MV-4-11 (cell line): ENCODE measurements at places on chromosomes 1 and 21.
A peak's percentile ranks its signal among the peaks of the same experiment; 100 is the strongest.

GRCh38 chr1:79599257-79599656, 592.7 kb upstream of the ADGRL4 start:
- no peak for DNase-seq

- DNase-seq: no peak
Observed at GRCh38 chr1:180225403-180225802, 4.7 kb upstream of the LHX4 start.

GRCh38 chr1:245345191-245345884, 190.6 kb downstream of the KIF26B start:
- DNase-seq: no peak

DNA sequence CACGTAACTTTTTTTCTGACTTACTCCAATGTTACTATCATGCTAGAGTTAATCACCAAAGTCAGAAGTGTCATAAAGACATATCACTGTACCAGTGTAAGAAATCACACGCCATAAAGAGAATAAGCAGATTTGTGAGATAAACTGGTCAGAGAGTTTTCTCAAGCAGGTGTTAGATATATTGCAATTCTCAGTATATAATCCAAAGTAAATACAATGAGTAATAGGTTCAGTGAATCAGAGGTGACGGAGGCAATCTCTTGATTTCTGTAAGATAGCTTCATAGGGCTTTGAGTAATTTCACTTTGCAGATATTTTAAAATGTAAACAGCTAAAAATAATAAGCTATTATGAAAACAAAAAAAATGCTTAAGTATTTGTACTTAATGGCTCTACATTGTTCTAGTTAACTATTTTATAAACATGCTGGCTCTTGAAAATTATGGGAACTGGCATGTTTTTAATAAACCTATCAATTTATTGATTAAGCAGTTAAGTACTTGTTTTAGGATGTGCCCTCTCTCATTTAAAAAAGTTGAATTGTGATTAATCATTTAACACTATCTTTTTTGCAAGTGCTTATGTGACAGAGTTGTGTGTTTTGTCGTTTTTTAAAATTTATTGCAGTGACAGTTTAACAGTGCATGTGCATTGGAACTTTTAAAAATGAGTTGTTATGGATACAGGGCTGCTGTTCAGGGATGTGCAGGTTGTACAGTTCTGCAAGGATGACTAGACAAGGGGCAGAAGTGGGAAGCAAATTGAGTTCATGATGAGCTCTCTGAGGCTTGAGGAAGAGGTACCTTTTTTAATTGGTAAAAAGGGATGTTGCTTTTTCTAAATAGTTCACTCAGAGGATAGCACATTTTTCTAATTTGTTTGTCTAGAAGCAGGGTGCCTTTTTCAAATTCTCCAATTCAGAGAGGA, 119.1 kb downstream of the USP25 start:
- no peak for DNase-seq

DNA sequence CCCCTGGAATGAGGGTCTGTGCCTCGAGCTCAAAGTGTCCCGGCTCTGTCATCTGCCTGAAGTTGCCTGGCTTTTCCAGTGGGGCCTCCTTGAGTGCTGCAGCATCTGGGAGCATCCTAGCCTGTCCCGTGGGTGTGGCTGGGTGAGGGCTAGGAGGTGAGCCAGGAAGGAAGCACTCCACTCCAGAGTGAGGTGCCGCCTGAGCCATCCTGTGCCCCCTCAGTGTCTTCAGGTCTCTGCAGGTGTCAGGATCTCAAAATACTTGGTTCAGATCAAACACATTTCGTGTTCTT, 11.5 kb downstream of the IBA57 start:
- no peak for DNase-seq

GRCh38 chr1:181620183-181620582, 136.9 kb downstream of the CACNA1E start:
- no peak for DNase-seq

DNA sequence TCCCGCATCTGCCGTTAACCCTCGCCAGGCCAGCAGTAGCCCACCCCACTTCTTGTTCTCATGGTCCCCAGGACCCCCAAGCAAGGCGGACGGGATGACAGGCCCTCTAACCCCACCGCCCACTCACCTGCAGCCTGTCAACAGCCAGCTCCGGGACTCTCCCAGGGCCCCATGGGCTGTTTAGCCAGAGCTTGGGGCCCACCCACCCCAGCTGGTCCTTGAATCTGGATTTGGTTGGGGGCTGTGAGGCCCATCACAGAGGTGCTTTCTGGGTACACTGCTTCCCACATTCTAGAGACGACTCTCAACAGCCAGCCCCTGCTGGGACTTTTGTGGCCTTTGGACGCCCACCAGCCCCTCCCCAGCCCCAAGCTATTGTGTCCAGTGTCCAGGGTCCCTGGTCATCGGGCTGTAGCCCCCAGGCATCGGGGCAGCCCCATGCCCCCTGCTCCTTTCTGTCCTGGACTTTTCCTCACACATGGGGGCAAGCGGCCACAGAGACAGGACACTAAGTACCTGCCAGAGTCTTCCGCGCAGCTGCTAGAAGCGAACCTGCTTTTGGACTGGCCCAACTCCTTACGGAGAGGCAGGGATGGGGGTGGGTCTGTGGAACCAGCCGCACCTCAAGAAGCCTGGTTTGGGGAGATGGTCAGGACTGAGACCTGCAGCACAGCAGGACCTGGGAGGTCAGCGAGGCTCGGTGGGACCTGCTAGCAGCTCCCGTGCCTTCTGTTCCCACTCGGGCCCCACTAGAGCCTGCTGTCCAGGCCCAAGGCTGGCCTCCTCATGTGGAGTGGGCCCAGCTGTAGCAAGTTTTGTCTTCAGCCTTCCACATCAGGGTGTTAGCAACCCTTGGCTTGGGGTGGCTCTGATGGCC, 208.1 kb upstream of the VAMP3 start:
- no peak for DNase-seq

DNA sequence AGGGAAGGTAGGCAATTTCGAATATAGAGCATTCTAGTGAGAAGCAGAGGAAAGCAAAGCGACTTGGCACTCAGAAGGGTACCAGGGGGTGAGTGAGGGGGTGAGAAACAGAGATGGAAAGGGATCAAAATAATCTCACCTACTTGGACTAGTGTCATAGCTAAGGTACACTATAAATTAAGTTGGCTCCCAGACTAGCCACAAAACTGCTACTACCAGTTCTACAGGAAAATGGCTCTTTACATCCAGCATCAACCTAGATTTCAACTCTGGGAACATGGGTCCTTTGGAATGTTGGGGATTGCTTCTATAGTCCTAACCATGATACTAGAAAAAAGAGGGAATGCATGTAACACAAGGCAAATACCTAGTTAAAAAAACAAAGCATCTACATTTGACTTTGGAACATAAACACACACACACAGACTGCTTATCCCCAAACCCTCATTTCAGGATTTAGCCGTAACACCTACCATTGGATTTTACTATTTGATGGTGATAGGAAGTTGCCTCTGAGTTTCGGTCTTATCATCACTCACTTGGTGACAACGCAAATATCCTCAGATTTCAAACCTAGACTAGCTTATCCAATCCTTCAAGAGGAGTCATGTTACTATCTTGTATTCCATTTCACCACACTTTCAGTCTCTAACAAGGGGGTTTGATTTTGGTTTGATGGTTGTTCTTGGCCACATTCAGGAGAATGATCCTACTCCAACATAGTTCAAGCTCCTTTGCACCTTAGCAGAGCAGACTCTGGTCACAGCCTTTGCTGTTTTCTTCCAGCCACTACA, 5.6 kb downstream of the ZBTB21 start:
- no peak for DNase-seq

DNA sequence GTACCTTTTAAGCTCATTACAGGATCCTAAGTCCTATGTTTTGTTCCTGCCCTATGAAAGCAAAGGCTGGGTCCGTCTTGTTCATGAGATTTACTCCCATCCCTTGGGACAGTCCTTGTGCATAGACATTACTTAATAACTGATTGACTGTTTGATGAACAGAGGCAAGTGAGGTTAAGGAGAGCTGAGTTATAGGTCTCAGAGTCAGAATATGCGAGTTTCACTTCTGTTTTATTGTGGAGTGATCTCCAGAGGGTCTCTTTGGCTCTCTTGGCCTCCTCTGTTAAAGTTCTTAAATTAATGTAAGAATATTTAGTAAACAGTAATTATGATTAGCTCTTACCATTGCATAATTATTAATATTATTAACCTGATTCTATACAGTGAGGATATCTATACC, 52.6 kb downstream of the BRINP2 start:
- DNase-seq: peak; percentile 8

GRCh38 chr1:185421485-185422107, 104.6 kb upstream of the IVNS1ABP start:
- DNase-seq: no peak

- DNase-seq: peak; percentile 97
Observed at GRCh38 chr1:198638894-198639635, at the start of gene PTPRC. Gene PTPRC, plus strand, starts transcription at chr1:198639040. Its CDS starts 229 bp downstream, at chr1:198639269.

- no peak for DNase-seq
Observed at GRCh38 chr1:77584884-77585283, 97.6 kb downstream of the ZZZ3 start.

- no peak for DNase-seq
Observed at GRCh38 chr1:172486805-172487454, 43.1 kb upstream of the PIGC start.

DNA sequence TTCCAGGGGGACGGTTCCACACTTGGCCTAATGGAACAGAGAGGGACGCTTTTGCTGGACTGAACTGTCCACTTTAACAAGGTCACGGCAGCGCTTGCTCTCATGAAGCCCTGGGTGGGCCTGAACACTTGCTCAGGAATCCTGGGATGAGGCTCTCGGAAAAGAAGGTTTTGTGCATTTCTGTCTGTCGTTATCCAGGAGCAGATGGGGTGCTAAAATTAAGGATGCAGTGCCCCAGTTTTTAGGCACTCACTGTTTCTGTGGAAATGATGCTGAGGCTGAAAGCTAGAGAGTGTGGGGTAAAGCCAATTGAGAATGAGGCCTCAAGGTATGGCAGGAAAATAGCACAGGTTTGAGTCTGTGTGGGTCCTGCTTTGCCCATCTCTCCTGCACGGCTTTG, 111.0 kb downstream of the DAB1 start:
- no peak for DNase-seq

DNA sequence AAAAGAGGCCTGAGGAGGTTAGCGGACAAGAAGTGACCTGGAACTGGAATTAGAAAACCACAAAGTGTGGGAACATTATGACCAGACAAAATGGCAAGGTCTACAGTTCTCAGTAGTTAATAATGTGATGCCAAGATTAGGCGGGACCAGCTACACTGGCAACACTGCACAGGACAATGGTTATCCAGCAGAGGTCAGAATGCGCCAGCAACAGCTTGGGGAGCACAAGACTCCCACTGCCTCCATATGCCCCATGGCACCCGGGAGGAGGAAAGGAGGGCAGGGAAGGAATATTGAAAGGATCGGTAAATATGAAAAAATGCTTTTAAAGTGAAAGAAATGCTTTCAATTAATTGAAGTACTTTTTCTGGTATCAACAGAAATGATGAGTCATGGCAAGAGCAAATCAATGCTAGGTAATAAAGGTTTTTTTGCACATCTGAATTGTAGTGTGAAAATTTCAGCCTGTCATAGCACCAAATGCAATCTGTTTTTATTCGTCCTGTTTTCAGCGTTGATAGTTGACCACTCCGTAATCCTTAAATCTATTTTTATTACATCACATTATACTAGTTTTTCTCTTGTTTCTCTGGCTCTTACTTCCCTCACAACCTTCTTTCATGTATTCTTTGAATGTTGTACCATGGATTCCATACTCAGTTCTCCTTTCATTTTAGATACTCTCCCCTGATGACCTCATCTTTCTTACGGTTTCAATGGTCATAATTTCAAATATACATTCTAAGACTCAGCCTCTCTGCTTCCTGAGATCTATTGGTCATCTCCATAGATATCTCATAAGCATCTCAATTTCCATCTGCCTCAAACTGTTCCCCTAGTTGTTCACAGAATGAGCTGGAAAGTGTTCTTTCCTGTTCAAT, 30.7 kb downstream of the VCAM1 start:
- DNase-seq: peak; percentile 62

DNA sequence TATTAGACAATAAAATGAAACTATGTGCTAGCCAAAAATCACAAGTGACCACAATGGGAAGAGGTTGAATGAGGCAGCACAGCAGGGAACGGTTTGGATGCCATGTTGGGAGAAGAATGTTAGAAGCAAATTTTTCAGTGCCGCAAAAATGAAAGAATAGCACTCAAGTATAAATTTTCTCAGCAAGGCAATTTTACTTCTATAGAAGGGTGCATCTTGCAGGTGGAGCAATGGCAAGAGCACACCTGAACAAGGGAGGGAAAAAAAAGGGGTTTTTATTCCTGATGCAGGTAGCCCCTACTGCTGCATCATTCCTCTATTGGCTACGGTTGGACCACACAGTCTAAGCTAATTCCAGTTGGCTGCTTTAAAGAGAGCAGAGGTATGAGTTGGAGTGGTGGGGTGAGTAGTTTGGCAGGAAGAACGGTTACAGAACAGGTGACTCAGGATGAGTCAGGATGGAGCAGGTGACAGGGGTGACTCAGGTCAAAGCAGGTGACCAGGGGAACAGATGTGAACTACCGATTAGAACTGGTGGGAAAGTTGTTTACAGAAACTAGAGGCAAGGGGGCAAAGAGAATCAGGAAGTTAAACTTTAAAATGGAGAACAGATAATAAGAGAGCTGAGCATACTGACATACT, 301.1 kb upstream of the NRIP1 start:
- no peak for DNase-seq

- no peak for DNase-seq
Observed at GRCh38 chr1:112389689-112390088, 6.3 kb upstream of the CTTNBP2NL start.

DNA sequence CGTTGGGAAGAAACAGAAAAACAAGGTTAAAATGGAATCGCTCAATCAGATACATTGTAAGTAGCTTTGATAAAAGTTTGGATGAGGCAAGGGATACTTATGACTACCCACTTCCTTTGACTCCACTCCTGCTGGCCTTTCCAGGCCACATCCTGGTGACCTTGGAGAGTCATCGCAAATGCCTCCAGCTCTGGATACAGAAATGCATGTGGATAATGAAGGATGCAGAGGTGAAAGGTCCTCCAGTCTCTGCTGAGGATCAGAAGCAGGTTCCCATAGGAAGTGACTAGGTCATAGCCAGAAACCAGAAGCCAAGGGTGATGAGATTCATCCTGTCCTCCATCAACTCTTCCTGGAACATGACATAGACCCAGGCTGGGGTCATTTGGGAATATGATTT, 6.2 kb upstream of the CAMK1G start:
- no peak for DNase-seq

DNA sequence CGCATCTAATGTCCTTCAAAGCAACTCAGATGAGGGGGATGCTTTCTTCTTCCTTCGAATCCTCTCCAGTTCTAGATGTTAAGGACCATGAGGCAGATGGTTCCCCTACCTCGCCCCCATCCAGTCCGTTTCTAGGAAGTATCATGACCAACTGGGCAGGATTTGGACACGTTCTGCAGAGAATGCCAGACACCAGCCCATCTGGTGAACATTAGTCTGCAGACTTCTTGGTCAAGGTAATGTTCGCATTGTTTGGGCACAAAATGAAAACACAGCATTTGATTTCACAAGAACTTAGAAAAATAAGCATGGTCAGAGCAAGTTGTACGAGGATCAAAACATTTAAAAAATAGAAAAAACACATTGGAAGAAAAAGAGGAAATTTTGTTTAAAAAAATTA, 25.4 kb upstream of the ADARB1 start:
- no peak for DNase-seq
